ENCODE measurements at places on chromosomes 13 and 19. TPM values are rescaled to one million over a fixed set of nuclear protein-coding genes. Genes with fewer than 3 reads are reported as not detected.

Gene PRODH2
- not detected for total RNA-seq

Gene ATP4B
- not detected for total RNA-seq

Gene ZNF850
- 4.2 TPM for total RNA-seq

Gene AMH
- total RNA-seq, result 1.4 TPM

Gene N4BP2L1
- total RNA-seq, result 13.5 TPM

Gene C19orf85
- total RNA-seq, result not detected

Gene GZMM
- not detected for total RNA-seq

Gene HDGFL2
- 48.8 TPM for total RNA-seq

Gene FBXW9
- 8.0 TPM for total RNA-seq

Gene IRS2
- 6.3 TPM for total RNA-seq

Gene ATP8B3
- total RNA-seq, result 1.9 TPM

Gene KLK3
- not detected for total RNA-seq

Gene PSPC1
- total RNA-seq, result 85.4 TPM

Gene WDR88
- not detected for total RNA-seq

Gene IGFL2
- 0.82 TPM for total RNA-seq

Gene ACP7
- not detected for total RNA-seq

Gene ZNF93
- 12.3 TPM for total RNA-seq

Gene ATP1A3
- 2.4 TPM for total RNA-seq

Gene CYP2F1
- 3.1 TPM for total RNA-seq

Gene SHISA7
- total RNA-seq, result not detected

Measured in tongue (tissue), 3 donors.